Activated CD4-positive, CD25-positive, alpha-beta regulatory T cell treated with anti-CD3 and anti-CD28 coated beads, Interleukin-2, amount 50 U/mL, for 72 hours (primary cell): ENCODE measurements at places on chromosomes 12 and 14.

DNA sequence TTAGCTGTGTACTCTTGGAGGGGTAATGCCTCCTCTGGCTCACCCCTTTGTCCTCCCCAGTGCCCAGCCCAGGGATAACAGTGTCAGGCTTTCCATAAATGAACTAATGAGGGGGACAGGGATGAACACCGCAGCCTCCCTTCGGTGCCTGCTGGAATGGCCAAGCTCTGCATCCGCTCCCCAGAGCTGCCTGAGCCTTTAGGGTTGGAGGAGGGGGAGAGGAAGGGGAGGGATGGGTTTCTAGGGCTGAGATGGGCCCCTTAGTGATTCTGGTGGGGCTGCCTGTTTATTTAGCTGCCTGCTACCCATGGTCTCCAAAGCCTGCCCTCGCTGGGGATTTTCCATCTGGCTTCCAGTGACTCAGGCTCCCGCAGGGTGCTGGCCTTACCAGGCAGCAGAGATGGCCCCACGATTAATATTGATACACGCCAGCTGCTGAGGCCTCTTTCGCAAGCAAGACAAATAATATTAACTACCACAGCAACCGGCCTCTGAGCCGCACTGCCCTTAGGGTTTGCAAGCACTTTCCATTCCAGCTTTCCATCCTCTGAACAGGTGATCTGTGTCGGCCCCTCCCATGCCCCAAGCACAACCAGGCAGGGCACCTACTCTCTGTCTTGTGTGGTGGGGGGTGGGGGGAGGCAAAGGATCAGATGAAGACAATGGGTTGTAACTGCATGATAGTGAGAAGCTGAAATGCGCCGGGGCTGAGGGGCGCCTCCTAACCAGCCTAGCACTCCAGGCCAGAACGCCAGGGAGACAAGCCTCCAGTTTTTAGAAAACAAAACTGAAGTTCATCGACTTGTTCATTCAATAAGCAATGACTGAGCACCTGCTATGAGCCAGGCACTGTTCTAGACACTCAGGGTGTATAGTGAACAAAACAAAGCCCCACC, 56.7 kb downstream of the C14orf132 start:
- no peak for DNase-seq

DNA sequence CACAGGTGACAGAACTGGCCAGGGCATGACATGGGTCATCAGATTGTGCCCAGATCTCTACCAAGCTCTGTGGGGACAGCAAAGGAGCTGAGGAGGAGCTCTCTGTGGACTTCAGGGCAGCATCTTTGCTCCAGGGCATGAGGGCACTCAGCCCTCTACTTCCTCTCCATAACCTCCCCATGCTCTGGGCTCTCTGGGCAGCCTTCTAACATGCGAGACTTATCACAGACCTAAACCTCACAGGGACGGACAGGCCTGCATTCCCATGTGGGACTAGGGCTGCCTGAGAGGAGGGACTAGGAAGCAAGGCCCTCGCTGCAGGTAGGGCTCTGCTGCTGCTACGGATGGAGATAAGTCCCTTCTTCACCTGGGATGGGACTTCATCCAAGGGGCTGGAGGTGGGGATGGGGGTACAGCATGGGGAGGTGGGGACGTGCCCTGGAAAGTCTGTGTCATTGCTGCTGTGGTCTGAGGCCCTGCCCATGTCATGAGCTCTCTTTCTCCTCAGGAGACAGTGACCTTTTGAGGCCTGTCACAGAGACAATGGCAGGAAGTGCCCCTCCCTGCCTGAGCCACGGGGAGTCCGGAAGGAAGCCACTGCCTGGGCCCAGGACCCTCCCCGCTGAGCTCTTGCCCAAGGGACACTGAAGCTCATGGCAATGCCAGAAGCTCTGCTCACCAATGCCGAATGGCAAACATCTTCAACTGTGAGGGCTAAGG, 44.1 kb downstream of the PITPNM2 start:
- DNase-seq, result peak; percentile 68

GRCh38 chr12:33476058-33476457, 36.4 kb upstream of the SYT10 start:
- DNase-seq, result no peak

GRCh38 chr12:6161124-6161882, 36.8 kb upstream of the VWF start:
- DNase-seq, result no peak

GRCh38 chr14:54509546-54510501, at the start of gene CGRRF1:
Gene CGRRF1, plus strand, starts transcription at chr14:54509906. Its CDS starts 54 bp downstream, at chr14:54509960.
- DNase-seq, result peak; percentile 98

DNA sequence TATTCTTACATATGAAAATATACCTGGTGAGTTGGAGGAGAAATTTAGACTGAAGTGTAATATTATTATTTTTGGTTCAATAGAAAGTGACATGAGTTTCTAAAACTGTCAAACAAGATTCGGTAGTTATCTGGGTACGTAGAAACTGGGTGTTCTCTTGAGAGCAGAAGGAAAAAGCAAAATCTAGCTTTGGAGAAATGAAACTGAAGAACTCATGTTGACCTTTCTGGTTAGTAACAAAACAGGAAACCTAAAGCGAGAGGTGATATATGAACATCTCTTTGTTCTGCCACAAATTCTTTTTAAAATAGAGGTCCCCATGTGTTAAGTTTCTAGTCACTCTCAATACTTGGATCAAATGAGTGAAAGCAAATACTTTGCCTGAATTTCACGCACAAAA, 401.7 kb downstream of the TRHDE start:
- DNase-seq, result no peak

DNA sequence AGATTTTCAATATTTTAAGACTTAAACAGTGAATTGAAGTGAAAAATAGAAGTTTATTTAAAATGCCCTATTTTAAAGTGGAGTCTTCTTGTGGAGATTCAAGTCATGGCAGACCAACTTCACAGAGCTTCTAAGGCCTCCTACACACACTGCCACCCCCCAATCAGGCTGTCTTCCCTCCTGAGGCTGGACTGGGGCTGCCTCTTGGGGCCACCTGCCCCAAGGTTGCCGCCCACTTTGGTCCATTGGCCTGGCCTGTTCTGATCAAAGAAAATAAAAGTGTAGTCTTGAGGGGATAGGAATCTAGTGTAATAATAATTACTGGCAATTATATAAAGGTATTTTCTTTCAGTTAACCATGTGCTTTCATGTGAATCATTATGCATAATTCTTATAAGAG, 1.3 kb downstream of the GOLT1B start:
- no peak for DNase-seq

DNA sequence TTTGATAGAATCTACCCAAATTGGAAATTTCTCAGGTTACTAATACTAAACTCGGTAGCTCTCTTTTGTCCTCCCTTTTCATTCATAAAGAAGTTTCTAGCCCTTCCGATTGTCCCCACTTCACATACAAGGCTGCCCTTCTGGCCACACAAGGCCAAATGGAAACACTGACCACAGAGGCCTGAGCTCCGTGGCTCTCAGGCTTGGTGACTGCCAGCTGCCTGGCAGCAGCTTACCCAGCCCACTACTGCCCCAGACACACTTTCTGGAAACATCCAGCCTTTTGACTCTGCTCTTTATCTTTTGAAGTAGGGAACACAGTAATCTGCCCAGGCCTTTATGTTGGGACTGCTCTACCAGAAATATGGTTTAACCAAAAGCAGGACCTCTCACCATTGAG, 167.2 kb downstream of the GCH1 start:
- DNase-seq, result no peak

DNA sequence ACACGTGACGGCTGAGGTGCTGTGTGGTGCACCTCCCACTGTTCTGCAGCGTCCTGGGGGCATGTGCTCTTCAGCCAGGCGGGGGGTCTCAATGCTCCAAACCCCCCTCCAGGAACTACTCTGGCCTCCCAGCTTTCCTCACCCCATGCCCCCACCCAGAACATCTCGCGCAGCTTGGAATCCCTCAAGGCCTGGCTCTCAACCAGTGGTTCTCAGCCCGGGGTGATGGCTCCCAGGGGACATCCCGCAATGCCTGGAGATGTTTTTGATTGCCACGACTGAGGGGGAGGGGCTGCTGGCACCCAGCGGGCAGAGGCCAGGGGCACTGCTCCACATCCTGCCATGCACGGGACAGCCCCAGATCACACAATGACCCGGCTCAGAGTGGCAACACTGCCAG, 78.9 kb upstream of the DICER1 start:
- no peak for DNase-seq

GRCh38 chr12:52305921-52306705, 14.8 kb upstream of the KRT81 start:
- no peak for DNase-seq

DNA sequence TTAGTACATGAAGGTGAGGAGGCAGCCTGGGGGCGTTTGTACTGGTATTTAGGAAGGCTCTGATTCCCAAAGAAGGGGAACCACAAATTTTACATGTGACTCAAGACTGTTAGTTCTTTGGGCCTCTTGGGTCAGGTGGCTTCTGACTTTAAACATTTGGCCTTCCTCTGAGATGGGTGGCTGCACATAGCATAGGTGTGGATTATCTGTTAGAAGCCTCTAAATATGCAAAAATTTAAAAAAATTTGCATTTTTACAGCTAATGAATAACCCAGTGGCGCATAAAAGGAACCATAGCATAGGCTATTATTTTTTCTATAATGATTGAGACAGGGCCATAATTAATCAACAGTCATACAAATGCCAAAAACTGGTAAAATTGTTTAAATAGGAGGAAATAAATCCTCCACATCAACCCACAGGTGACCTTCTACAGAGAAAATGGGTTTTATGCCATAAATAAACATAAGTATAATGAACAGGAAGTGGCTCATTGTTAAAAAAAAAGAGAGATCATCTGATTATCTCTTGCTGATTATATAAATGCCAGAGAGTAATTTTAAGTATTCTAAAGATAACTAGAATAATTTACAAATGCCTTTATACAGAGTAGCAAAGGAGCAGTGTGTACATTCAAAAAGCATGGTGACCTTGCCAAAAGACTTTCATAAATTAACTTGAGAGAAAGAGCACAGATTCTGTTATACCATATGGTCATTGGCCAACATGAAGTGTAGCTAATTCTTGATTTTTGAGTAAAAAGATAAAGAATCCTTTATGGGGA, 284.2 kb upstream of the ATP2B1 start:
- DNase-seq, result no peak

DNA sequence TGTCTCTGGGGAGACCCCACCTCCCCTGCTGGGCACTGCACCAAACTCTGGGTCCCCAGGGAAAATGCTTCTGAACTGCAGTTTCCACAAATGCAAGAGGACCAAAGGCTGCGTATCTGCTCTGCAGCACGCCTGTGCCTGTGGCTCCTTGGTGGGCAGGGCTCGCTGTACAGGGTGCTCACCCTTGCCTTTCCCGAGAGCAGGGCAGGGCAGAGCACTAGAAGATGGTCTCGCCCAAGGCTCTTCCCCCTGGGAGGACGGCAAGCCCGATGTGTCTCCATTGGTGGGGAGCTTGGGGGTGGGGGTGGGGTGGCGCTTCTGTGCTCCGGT, 175.3 kb upstream of the RTL1 start:
- DNase-seq, result no peak

- DNase-seq, result no peak
These were observed 51.2 kb downstream of the SMIM41 start for GRCh38 chr12:52130711-52131110.

DNA sequence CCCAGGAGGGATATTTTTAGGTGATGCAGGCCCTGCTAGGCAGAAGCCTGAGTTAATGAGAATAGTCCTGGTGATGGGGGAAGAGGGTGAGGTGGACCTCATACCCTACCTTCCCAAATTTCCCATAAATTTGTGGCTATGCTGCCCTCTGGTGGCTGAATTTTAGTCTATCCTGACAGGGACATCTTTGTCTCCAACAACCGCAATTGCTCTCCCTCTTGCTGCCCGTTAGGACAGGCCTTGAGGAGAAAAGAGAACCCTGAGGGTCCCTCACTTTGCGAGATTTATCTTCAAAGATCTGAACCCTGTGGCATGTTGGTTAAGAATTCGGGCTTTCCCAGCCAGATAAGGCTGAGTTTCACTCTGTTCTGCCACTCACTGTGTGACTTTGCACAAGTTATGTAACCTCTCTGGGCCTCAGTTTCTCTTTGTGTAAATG, 9.8 kb upstream of the ZNF385A start:
- DNase-seq, result no peak

- DNase-seq, result no peak
These were observed 19.8 kb downstream of the KRT7 start for GRCh38 chr12:52252728-52253343.

DNA sequence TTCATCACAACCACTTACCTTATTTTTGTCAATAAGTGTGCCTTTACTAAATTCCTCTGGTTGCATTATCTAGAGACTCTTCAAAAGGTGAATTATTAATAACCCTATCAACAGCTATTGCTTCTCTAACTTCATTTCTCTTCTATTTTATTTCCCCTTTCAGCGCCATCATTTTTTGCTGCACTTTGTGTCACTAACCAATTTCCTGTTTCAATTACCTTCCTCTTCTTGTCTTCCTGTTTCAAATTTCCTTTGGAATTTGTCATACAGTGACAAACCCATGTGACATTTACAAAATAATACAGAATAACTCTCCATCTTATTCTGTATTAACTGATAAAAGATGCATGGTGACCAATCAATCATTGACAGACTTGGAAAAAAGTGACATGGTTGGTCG, 12.2 kb upstream of the CLEC2A start:
- no peak for DNase-seq

DNA sequence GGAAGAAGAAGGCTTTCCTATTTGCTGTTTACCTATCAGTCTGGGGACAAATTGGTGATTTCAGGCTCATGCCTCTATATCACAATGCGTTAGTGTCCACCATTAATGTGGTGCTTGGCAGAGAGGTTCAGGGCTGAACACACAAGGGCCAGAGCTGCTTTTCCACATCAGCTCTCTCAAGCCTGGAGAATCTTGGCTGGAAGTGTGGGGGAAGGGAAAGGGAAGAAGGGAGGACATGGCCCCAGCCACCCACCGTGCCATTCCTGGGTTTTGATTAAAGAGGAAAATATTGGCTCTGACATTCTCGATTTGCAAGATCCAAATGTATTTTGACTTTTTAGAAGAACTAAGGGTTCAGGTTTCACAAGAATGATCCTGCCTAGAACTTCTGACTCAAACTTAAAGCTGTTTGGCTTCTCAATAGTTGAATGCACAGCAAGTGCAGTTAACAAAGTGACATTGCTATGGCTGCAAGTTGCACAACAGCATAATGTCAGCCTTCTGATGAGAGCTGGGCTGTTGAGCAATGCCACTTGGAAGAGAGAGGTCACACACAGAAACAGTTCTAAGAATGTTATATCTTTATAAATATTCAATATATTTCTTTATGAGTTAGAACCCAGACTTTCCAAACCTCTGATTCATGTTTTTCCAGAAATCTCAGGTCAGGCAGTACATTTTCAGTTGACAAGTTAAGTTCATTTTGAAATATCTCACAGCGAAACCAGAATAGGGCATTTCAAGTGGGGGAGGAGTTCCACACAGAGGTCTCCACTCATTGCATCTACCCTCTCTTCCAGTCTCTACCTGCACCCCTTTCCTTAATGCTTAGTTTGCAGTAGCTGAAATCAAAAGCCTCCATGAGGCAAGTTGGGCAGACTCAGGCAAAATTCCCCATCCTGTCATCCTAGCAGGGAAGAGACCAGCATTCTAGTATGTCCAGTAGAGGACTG, 25.3 kb downstream of the IGF1 start:
- no peak for DNase-seq

GRCh38 chr12:127559349-127560040, 707.5 kb upstream of the TMEM132C start:
- DNase-seq, result peak; percentile 31
